ENCODE measurements at places on chromosomes 7 and 10.

GRCh38 chr7:74587435-74588126 lies 69.9 kb upstream of the GTF2I start:
- DNase-seq: peak; percentile 93

DNA sequence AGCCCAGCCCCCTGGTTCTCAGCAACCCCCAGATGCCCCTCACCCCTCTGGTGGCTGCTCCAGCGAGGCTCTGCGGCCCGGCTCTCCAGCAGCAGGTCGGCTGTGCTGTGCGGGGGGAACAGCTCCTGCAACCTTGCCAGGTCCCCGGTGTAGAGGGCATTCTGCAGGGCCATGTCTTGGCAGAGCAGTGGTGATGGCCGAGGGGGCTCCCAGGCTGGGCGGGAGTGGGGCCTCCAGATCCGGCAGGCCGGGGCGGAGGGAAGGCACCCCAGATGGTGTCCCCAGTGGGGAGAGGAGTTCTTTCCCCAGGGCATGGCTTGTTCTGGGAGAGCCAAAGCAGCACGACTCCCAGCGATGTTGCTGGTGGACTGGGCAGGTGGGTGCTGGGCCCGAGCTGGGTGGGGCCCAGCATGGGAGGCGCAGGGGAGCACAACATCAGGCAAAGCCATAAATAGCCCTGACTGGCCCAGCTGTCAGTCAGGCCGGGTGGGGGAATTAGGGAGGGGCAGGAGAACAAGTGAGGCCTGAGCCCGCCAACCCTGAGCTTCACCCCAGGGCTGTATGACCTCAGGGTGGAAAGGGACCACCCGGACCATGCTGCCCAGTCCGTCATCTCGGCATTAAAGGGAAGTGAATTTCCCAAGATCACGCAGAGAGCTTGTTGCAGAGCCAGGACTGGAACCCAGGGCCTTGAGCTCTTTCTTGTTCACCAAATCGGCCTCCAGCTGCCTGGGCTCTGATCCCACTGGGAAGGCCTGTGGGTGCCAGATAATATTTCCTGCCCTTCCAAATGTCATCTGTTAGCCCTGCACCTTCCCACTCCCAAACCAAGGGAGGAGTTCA lies 580 bp upstream of the ASB10 start:
- DNase-seq: no peak

DNA sequence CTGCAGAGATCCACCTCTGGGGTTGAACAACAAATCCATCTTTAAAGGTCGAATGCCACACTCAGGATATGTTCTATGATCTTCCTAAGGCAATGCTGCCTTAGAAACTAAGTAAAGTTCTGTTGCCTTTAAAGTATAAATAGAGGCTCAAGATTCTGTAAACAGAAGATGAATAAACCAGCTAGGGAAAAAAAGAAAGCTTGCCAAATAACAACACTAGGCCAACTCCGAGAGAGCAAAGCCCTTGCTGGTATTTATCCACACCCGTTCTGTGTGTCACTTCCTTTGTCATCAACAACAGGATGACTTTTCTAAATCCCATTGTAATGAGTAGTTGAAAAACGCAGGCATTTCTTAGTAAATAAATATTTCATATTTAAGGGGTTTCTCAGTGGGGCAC lies 330.0 kb upstream of the GLI3 start:
- no peak for DNase-seq

DNA sequence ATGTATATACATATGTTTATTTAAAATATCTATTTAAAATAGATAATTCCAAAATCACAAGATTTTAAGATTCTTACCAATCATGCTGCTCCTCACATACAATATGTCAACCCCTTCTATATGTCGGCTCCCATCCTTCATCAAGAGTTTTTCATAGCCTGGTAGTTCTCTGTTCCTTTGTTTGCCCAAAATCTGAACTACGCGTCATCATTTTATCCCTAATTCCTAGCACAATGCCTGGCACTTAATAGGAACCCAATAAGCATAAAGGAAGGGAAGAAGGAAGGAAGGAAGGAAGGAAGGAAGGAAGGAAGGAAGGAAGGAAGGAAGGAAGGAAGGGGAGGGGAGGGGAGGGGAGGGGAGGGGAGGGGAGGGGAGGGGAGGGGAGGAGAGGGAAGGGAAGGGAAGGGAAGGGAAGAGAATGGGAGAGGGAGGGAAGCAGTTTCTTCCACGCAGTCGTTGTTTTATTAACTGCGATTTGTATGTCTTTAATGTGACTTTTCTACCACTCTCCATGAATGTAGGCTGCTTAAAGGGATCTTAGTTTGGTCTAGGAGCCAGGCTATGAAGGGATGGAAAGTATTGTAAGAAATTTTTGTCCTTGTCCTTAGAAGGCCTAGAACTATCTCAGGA lies 83.3 kb upstream of the PCGF5 start:
- no peak for DNase-seq

DNA sequence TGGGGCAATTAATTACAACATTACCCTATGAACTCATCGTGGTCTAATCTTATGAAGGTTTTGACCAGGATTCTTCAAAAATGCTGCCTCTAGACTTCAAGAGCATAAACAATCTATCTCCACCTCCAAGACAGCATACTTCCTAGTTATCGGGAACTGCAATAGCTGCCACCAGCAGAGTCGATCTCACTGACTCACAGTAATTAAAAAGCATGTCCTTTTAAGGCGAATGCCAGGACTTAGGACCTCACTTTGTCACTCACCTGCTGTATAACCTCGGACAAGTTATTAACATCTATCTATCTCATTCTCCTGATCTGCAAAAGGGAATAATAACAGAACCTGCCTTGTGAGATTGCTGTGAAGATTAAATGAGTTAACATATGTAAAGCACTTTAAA lies 666.0 kb upstream of the COBL start:
- DNase-seq: no peak

DNA sequence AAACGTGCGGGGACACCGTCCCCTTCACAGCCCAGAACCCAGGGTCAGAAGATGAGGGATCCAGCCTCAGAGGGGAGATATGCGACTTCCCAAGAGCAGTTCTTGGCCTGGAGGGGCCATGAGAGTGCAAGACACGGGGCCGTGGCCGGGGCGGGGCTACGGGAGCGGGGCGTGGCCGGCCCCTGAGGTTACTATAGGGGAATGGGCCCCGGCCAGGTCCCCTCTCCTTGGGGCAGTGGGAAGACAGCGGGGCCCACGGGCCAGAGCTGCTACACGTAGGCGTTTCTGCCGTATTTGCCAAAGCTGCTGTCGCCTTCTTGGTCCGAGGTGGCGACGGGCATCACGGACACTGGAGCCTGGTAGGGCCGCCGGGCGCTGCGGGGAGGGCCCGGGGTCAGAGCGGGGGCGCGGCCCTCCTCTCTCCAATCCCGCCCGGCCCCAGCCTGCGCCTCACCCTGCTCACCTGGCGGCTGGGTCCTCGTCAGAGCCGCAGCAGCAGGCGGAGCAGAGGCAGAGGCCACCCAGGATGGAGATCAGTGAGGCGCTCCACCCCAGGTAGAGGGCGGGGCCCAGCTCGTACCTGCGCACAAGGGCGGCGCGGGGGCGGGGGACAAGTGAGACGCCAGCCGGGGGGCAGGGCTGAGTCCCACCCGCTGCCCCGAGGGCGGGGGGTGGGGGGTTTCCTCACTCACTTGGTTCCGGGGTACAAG lies 5.3 kb downstream of the CLDN15 start:
- DNase-seq: no peak

DNA sequence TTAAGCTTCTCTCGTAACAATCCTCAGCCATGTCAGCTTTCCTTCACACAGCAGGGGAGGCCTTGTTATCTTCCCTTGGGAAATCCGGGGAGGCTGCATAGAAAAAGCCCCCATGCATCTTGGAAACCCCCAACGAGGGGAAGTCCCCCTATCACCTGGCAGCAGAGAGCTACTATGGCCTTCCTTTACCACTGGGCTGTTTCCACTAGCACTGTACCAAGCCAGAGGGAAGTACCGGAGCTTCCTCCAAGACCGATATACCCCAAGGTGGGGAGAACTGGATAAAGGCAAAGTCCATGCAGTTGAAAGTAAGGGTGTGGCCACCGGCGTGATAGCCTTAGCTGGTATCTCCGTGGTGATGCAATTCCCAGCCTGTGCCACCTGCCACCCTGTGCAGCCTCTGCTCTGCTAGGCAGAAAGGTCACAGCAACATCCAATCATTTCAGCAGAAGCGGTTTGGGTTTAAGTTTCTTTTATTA lies 4.4 kb upstream of the CLIP2 start:
- DNase-seq: peak; percentile 41
